ENCODE measurements at places on chromosomes 7 and 10. TPM values are rescaled to one million over a fixed set of nuclear protein-coding genes. Genes with fewer than 3 reads are reported as not detected.

DNA sequence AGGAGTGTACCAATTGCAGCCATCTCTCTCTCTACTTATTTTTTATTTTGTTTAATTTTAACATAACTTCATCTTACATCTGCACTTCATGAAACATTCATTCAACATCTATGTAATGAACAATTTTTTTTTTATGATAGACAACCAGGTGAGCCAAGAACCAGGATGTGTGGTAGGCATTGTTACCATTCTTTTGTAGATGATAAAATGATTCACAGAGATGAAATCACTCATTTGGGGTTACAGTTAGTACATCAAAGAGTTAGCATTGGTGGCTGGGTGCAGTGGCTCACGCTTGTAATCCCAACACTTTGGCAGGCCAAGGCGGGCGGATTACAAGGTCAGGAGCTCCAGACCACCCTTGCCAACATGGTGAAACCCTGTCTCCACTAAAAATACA is 127.8 kb downstream of the HDAC9 start:
- DNase-seq = no peak

DNA sequence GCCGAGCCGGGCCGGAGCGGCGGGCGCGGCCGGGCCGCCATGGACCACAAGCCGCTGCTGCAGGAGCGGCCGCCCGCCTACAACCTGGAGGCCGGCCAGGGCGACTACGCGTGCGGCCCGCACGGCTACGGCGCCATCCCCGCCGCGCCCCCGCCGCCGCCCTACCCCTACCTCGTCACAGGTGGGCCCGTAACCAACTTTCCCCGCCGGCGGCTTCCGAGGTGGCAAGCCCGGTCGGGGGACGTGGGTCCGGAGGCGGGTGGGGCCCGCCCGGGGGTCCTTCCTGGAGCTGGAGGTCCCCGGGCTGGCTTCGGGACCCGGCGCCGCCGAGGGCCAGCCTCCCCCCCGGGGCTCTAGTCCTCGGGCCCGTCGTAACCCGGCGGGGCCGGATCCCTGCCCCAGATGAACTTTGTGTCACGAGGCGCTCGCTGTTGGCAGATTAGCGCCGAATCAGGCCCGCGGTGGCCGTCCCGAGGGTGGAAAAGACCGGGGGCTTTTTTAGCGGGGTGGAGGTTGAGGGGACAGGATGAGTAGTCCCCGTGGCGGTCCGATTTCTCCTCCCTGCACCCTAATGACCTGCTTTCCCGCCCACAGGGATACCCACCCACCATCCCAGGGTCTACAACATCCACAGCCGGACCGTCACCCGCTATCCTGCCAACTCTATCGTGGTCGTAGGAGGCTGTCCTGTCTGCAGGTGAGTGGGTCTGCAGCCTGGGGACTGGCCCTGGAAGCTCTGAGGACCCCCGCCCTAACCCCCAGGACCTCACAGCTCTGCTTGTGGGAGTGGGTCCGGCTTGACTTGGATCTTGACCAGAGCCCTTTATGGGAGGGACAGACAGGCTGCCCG is 496 bp downstream of the BRI3 start:
- peak; percentile 64 for DNase-seq

- no peak for DNase-seq
Measured at GRCh38 chr7:25388681-25389080, 160.4 kb upstream of the NPVF start.

- no peak for DNase-seq
Measured at GRCh38 chr7:44775383-44776107, 20.9 kb upstream of the PPIA start.

DNA sequence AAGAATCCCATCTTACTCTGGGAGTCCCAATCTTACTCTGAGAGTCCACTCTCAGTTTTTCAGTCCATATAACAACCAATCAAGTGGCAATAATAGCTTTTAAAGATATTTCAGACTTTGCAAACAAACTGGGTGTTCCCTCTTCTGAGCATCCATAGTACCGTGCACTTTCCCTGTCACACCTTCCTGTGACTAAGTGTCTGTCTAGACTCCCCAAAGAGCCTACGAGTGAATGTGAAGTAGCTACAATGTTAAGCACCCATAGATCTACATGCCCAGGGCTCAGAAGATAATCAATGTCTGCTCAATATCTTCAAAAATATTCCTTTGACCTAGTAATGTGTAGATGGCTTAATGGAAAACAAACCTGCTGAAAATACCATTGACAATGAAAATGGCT is 95.6 kb upstream of the ASAH2 start:
- DNase-seq = no peak

GRCh38 chr7:33754933-33755928 is 150.1 kb upstream of the BMPER start:
- DNase-seq = no peak

ZNF117 gene
- 16.6 TPM for total RNA-seq

COMTD1 gene
- total RNA-seq = 36.7 TPM
